ENCODE measurements at places on chromosomes 11 and 22.

- no peak for DNase-seq
These were observed 39.5 kb downstream of the XRRA1 start for GRCh38 chr11:74909385-74909784.

GRCh38 chr11:27022659-27023251 is 17.9 kb upstream of the BBOX1 start:
- no peak for DNase-seq

- DNase-seq: peak; percentile 14
These were observed 21.3 kb upstream of the PIK3IP1 start for GRCh38 chr22:31313366-31314147.

- DNase-seq: no peak
These were observed 8.8 kb downstream of the CCDC179 start for GRCh38 chr11:22851477-22851876.

DNA sequence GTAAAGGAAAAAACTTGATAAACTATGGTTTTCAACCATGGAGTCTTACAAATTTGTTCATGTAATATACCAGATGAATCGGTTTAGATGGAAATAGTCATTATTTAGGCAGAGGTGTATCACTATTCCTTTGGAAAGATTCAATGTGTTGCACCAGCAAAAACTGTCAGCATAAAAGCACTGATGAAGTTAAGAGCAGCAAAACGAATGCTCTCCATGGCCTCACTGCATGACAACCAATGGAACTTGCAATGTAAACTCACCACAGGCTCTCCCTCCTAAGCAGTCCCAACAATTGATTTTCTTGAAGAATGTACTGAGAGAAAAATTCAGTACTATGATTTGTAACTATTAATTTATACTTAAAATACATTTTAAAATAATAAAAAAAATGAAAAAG is 139.9 kb downstream of the FCHSD2 start:
- DNase-seq: no peak

GRCh38 chr11:19848219-19848618 is 135.6 kb downstream of the NAV2 start:
- no peak for DNase-seq

GRCh38 chr11:82960779-82961143 is 59.2 kb downstream of the DDIAS start:
- DNase-seq: no peak

DNA sequence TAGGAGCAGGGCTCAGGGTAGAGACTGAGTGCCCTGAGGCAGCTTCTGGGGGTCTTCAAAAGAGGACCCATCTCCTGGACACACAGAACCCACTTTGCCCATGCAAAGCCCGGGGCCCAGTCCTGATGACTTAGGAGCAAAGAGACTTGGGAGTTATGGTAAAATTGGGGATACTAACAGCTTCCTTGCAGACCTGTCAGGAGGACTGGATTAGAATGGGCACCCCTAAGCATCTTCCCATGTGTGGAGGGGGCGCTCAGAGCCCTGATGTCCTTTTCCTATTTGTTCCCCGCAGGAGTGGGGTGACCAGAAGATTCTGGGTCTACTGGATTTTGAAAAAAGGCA is 100.0 kb downstream of the WNT7B start:
- no peak for DNase-seq

DNA sequence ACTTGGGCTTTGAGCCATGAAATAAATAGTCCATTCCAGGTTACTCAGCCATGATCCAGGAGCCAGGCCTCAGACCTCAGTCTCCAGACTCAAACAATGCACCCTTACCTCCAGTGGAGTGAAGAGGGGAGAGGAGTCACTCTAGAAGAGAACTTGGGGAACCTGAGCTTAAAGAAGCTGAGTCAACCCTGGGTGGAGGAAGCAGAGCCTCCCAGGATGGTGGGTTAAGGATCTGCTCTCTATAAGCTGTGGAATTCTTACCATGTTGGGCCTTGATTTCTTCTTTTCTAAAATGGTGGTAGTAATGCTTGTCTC is 113.2 kb downstream of the NECTIN1 start:
- DNase-seq: no peak

GRCh38 chr11:31326470-31327148 is 42.9 kb downstream of the DCDC1 start:
- DNase-seq: no peak

DNA sequence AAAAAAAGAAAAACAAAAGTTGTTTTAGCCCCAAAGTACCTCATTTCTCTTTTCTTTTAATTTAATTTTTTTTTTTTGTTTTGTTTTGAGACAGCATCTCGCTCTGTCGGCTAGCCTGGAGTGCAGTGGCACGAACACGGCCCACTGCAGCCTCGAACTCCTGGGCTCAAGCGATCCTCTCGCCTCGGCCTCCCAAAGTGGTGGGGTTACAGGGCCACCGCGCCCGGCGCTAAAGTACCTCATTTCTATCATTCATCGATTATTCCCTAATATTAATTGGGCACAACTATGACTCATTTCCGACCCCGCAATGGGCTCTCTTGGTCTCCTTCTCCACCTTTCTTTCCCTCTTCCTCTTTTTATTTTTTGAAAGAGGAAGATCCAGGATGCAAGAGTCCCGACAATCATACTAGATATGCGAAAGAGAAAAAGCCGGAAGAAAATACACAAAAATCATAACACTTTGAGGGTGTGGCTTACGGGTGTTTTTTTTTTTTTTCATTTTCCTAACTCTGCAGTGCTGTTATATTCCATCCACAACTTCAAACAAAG is 475 bp upstream of the AIP start:
- no peak for DNase-seq

DNA sequence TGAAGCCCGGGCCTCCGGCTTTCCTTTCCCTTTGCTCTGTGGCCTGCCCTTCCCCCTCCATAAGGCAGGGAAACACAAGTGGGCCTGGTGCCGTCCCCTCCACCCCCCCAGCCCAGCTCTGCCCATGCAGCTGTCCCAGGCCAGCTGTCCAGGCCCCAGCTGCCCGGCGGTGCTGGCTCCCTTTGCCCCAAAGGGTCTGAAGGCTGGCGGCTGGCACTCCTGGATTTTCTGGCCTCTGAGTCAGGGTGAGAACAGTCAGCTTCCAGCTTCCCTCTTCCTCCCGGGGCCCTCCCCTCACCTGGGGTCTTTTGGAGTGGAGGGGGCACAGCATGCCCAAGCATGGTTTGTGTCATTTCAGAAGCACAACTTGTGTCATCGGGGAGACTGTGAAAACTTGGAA is 27.8 kb downstream of the CD82 start:
- DNase-seq: peak; percentile 84

- DNase-seq: no peak
These were observed 622.8 kb downstream of the BRD1 start for GRCh38 chr22:49204599-49205482.

DNA sequence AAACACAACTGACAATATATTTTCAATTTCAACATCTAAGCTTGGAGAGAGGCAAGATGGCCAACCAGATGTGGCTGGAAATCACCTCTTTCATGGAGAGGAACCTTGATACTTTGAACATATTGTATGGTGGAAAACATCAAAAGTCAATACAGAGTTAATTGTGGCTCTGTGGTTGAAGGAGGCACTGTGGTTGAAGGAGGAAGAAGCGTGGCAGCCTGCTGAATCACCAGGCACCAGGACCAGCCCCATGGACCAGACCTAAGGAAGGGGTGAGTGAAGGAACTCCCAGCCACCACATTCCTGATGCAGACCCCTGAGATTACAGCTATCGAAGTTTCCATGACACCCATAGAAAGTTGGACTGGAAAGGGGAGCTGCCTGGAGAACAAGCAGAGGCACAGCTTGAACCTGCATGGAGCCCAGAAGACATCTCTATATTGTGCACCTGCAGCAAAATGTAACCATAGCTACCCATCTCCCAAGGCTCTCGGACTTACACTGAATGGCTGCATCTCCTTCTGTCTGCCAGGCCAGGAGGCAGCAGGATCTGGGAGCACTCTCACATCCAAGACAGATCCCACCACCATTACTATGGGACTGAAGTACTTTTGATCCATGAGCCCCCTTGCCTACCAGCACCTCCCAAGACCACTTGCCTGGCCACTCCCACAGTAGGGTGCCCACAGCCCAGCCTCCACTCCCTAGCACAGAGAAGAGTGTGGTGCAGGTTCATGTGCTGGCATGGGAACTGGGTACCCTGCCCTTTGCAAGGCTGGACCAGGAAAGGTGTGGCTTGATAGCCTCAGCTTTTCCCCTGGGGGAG is 79.8 kb upstream of the SC5D start:
- no peak for DNase-seq
